ENCODE measurements at places on chromosomes 7 and 10.

DNA sequence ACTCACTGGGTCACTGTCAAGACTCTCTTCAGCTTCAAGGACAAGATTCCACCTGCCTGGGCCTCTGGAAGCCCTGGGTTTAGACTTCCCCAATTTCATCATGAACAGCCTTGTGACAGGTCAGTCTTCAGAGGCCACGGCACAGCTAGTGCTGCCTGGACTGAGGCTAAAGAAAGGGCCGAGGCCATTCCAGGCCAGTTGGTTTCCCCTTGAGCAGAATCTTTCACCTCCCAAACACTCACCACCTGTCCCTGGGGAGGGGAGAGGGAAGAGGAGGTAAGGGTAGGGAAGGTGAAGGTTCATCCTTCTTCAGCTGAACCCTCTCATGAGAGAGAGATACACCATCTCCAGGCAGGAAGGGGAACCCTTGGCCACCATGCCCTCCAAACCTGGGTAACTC lies 24.3 kb downstream of the HSPA12A start:
- no peak for DNase-seq

DNA sequence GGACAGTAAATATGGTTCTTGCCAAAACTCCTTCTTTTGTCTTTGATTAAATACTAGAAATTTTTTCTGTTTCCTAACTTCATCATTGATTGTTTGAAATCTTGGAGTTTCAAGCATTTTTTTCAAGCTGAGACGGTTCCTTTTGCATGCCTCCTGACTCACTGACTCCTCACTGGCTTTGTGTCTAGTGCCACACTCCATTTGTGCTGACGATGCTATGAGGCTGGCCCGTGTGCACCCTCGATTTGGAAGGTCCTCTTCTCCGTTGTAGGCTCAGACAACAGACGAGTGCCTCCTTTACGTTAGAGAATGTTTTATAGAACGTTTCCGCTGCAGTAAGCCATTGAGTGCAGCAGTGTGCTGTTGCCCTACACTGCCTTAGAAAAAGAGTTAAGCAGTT lies 10.8 kb upstream of the CSGALNACT2 start:
- DNase-seq = no peak

DNA sequence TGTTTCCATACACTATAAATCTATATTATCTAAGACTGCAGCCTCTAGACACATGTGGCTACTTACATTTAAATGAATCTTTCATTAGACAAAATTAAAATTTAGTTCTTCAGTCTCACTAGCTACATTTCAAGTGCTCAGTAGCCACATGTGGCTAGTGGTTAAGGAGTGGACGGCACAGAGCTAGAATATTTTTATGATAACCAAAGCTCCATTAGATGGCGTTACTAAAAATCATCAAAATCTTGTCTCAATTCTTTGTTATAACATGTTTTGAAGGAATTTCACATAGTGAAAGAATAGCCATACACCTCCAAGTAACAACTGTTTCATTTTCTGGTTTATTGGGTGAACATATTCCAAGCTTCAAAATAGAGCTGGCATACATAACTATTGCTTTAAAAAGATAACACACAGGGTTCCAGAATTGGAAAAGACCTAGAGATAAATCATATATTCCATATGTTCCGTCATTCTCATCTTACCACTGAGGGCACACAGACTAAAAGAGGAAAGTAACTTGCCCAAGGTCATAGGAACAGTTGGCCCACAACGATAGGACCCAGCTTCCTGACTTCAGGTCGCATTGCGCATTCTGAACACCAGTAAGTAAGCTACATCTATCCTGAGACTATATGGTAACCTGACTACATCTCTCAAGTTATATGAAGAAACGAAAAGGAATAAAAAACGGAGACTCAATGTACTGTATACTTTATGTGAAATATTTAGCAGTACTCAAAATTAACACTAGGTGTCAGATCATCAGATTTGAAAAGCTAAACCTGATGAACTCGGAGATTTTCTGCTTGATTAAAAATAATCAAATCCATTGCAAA lies 66.6 kb downstream of the CAV1 start:
- DNase-seq = no peak

DNA sequence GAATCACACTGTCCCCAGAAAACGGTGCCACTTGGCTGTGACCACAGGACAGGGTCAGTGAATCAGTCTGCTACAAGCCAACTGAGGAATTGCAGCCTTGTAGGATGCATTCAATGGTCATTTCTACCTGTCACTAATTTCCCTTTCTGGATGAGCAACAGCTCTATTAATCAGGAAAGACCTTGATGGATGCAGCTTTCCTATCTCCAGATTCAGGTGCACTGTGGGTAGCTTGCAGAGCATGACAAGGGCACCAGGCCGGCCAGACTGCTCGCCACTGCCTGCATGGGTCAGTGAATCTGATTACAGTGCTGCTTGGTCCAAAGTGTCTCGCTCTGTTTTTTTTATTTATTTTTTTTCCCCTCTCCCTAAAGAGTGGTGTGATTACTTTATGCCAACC lies 506.8 kb upstream of the AUTS2 start:
- DNase-seq = no peak
